ENCODE measurements at places on chromosomes 3 and 15.

DNA sequence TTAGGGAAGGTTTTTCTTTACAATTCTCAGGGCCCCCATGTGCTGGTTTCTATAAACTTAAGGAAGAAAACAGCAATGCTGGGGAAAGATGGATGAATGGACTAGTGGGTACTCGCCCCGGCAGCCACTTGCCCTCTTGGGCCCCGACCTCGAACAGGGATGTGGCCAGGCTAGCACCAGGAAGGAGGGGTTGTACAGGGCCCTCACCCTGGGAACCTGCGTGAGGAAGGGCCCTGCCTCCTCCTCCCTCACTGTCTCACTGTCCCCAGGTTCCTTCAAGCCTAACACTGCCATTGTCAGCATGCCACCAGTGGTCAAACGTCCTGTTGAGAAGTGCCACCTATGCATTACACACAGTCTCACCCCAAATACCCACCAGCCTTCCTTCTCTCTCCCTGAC is 9.1 kb downstream of the ADAMTS17 start:
- no peak for DNase-seq

DNA sequence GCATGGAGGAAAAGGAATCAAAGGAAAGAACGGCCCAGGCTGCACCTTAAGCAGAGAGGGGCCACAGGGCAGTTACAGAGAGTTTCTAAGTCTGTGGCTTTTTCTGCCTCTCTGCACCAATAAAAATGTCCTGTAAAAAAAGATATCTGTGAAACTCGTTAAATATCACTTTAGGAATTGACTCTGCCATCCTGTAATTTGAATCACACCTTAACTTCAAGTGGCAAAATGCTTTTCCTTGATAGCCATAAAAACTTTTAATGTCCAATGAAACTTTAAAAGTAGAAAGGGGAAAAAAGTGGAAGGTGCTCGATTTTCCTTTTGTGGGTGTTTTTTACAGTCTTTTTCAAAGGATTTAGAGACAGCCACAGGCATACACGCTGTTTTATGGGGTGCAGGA is 255.7 kb downstream of the ARRDC4 start:
- DNase-seq: no peak

GRCh38 chr3:30754426-30754825 is 140.0 kb downstream of the GADL1 start:
- no peak for DNase-seq

DNA sequence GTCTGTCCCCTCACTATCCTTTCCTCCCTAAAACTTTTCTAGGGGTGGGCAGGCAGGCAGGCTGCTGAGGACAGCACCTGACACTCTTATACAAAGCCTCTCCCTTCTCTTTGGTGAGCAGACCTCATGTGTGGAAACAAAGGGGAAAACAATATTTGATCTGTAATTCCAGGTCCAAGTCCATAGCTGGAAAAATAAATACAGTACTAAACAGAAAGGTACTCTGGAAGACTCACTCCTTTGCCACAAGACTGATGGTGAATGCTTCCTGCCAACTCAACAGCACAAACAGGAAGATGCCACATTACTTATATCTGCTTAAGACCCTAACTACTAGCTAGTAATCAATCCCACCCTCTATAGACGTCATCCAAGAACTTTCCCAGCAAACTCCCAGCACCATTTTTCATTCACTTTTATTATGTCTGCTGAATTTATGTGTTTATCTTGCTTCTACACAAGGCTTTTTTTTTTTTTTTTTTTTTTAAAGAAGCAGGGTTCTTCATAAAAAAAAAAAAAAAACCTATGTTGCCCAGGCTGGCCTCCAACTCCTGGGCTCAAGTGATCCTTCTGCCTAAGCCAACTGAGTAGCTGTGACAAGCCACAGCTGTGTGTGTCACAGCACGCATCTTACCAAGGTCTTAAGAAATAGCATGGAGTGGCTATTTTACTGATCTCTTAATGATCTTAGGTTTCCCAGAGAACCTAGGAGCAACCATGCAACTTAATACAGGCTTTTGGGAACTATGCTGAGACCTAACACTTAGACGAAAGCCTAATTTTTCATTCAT is 44.2 kb upstream of the CSPG5 start:
- DNase-seq: no peak

GRCh38 chr3:150610785-150611184 is 7.7 kb downstream of the SELENOT start:
- DNase-seq: no peak
